ENCODE measurements at places on chromosomes 7 and 10.

- DNase-seq: no peak
Measured at GRCh38 chr10:99410146-99410545, 20.3 kb downstream of the GOT1 start.

GRCh38 chr7:2405601-2406345, 2.4 kb downstream of the CHST12 start:
- DNase-seq: no peak

DNA sequence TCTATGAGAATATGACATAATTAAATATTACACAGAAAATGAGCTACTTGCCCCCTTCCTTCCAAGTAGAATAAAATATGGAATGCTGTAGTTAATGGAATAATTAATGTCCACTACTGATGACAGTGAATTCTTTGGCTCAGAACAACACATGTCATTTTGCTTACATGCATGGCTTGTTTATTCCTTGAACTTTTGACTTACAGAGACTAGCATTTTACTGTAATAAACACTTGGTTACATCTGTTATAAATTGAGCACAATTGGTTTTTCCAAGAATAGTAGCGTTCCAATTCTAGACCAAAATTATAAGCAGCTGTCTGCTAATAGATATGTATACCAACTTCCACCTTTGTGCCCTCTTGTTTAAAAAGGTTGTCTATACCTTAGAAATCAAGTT, 286.7 kb downstream of the OTUD1 start:
- no peak for DNase-seq

DNA sequence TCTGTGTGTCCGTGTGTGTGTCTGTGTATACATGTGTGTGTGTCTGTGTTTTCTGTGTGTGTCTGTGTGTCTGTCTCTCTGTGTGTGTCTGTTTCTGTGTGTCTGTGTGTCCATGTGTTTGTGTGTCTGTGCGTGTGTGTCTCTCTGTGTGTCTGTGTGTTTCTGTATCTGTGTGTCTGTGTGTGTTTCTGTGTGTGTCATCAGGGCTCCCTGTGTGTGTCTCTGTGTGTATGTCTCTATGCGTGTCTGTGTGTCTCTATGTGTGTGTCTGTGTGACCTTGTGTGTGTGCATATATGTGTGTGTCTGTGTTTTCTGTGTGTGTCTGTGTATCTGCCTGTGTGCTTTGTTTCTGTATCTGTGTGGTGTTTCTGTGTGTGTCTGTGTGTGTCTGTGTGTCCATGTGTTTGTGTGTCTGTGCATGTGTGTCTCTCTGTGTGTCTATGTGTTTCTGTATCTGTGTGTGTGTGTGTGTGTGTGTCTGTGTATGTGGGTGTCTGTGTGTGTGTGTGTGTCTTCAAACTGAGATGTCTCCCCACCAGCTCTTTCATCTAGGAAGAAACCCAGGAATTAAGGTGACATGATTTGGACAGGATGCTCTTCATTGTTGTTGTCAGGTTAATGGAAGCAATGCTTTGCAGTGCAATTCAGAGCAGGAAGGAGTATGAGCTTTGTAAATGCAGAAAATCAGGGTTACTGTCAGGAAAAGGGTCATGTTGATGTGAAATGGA, 20.7 kb upstream of the PPIF start:
- DNase-seq: no peak

- DNase-seq: no peak
Measured at GRCh38 chr10:17081431-17081830, 48.2 kb downstream of the CUBN start.

DNA sequence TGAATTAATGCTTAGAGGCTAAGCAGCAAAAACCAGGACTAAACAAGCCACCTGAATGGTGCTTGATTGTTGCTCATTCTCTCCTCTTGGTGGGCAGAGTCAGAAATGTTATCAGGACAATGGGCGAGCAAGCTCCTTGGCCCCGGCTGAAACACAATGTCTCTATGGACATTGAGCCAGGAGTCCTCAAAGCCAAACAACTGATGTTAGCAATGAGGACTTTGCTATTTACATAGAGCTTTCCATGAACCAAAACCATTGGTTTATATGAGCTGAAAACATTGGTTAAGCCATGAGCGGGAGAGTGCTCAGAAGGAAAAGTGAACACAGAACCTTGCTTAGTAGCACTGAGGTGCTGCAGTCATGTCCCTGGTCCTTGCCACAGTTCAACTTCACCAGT, 21.5 kb upstream of the NPVF start:
- no peak for DNase-seq

DNA sequence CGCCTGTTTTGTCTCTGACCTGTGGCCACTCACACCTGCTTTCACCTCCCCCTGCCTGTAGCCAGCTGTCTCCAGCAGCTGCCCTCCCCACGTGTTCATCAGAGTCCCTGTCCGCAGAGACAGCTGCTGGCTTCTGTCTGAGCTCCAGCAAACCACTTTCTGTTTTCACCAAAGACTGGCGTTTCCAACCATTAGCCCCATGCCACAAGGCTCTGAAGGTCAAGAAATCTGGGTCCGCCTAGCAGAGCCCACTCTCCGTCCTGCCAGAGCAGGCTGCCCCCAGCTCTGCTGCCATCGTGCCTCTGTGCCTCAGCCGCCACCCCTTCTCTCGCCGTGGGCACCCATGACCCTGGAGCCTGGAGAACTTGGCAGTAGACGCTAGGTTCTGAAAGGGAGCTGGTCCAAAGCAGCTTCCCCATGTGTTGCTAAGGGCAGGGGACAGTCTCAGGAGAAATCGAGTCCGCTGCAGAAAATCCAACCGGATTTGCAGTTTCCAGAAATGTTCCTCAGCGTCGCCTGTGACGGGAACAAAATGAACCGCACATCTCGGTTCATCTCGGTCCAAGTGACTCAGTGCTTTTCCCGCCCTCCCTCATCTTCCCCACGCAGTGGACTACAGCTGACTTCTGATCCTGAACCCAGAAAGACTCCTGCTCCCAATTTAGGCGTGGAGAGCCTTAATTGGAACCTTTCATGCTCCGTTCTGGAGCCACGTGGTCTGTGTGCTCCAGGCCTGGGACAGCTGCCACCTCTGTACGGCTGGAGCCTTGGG, 28.0 kb downstream of the TMEM120A start:
- DNase-seq: peak; percentile 33

DNA sequence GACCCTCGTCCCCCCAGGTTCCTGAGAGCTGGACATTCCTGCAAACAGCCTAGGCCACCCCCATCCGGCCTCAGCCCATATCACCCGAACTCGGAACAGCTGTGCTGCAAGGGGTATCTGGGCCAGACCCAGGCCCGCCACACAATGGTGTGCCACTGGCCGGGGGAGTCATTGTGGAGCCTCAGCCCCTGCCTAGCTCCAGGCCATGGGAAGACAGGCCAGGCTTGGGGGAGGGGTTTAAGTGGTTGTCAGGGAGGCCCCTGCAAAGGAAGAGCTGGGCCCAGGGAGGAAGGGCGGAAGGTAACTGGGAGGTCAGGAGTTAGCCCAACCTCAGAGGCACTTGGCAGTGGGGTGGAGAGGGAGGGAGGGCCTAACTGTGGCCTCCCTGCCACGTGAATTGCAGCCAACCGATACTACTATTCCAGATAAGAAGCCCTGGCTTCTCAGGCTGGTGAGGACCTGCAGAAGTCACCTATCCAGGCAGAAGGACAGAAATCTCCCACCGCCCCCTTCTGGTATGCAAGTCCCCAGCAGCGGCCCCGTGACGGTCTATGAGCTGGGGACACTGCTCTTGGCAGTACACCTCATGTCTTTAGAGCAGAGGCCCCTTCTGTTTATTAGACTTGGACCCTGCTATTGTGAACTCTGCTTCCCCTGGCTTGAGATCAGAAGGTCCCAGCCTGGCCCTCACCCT, 26.8 kb downstream of the VSIR start:
- no peak for DNase-seq

DNA sequence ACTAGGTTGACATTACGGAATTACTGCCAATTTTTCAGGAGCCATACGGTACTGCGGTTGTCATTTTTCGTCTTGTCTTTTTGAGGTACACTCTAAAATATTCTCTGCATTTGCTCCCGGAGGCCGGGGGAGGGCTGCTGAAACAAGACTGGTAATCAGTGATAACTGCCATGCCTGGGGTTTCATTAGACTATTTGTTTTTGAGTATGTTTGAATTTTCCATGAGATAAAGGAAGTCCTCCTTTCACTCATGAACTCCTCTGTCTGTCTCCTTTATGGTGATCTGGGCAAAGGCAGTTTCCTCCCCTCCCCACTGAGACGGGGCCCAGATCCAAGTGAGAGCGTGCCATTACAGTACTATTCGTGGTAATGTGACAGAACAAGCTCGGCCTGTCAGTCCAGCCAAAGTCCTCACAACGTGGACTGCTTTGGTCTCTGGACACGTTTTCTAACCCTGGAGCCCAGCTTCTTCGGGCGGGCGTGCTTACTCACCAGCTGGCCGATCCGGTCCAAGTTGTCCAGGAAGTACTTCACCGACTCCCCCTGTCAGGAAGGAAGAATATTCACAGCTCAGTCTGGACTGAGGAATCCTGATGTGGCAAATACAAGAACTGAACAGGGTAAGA, 45.1 kb downstream of the AMZ1 start:
- peak; percentile 56 for DNase-seq

DNA sequence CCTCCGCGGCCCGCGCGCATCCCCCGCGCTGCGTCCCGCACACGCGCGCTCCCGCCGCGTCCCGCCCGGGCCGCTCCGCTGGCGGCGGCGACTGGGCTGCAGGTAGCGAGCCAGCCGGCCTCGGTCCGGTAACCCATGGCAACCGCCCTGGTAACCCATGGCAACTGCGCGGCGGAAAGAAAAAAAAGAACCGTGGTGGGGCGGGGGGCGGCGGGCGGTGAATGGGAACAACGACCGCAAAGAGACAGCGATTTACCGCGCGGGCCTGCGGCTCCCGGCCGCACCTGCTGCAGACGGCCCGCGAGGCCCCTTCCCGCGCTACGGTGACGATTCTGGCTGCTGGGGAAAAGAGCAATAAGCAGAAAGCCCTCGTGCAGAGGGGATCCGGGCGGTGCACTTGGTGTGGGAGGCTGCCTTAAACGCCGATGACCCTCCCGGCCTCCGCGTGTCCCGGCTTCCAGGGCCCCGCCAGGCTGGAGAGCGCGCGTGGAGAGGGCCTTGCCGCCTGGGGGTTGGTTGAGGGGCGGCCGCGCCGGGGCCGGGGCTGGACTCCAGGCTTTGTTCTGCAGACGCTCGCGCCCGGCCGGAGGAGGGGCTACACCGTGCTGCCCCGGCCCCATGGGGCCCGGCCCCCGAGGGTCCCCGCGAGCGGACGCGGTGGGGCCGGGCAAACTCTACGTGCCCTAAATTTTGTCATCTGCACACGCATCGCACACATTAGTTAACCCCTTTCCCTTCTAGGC, 84.7 kb downstream of the SNX10 start:
- peak; percentile 71 for DNase-seq

DNA sequence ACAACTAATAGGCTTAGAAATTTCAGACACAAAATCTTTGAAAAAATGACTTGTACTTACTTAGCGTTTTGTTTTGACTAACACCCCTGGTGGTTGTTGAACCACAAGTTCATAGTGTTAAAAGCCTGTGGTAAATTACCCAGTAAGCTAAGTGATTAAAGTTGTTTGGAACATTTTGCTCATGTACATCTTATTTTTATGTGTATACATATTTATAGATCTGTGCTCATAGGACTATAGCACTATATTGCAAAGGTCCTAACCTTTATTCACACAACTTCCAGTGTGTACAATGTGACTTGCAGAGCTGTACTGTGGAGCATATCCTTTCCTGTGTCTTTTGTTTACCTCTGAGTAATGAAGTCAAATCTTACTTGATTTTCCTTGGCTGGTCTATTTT, 79.6 kb downstream of the BMPR1A start:
- DNase-seq: no peak

DNA sequence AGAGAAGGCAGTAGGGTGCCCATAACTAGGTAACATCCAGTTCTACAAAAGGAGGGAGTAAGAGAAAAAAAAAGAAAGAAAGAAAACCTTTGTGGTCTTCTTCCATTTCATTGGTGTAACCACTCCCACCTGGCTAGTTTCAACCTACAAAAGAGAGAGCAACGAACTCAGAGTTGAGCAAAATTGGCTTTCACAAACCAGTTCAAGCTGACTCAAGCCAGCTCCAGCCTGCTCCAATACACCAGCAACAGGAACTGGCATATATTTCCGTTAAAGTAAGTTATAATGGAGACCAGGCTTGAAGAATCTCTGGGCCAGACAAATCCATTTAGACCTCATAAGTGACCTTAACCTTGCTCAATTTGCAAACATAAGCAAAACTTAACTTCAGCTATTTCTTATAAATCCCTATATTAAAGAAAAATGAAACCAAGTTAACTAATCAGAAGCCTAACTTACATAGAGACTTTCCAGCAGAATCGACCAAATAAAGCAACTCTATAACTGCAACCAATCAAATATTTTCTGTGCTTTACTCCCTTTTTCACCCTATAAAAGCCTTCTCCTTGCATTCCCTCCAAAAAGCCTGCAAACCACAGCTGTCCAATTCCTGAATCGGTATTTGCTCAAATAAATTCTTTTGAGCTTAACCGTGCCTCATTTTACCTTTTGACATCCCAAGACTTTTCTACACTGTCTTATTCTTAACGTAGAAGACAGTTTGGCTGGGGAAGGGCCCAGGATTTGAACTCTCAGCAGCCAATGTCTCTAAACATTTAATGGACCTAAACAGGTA, 10.1 kb downstream of the ANKRD22 start:
- DNase-seq: no peak

DNA sequence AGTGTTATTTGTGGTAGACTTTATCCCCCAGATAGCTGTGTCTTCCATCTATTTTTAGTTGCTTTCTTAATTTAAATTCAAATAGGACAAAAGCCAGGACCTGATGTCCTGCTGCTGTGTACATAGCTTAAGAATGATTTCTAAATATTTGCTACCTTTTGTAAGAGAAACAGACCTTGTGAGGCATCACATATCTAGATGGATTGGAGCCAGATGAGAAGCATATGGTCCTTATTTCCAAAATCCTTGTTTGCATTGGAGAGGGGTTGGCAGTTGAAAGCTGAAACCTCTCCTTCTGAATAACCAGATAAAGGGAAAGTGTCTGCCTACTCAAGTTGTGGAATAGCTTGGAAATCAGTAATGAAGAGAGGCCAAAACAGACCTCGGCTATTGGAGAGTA, 50.7 kb upstream of the AMPH start:
- DNase-seq: no peak

DNA sequence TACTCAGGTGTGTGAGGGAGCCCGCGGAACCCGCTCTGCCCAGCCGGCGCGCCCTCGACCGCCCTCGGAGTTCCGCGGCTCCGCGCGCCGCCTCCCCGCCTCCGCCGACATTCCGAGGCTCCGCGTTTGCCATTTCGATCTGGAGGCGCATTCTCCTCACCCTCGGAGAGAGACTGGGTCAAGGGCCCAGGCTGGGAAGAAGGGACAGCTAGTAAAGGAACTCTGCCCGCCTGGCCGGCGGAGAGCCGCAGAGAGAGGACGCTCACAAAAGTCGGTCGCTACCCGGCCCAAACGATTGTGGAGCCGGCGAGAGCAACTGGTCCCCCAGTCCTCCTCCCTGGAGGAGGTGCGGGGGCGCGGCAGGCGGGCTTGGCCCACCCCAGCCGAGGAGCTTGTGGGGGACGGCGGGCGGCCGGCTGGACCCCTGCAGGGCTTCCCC, 74.5 kb upstream of the LEP start:
- no peak for DNase-seq

DNA sequence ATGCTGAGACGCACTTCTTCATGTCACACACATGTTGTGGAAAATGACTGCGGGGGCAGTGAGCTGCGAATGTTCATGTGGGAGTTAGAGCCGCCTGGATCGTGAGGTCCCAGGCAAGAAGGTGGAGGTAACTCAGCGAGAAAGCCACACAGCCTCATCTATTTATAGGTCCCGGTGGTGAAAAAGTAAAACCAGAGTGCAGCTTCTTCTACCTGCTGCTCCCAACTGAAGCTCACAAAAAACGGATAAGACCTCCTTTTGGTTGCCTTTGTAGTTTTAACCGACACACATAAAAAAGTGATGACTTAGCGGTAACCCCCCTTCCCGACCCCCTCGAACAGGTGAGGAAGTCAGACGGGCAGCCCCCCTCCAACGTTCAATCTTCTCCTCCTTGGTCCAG, 276.9 kb downstream of the GATA3 start:
- no peak for DNase-seq

Measured in substantia nigra (tissue), 51 donors.